ENCODE measurements at places on chromosomes 12 and 14.

GRCh38 chr12:1189163-1189562 is 198.1 kb downstream of the ERC1 start:
- DNase-seq = no peak

DNA sequence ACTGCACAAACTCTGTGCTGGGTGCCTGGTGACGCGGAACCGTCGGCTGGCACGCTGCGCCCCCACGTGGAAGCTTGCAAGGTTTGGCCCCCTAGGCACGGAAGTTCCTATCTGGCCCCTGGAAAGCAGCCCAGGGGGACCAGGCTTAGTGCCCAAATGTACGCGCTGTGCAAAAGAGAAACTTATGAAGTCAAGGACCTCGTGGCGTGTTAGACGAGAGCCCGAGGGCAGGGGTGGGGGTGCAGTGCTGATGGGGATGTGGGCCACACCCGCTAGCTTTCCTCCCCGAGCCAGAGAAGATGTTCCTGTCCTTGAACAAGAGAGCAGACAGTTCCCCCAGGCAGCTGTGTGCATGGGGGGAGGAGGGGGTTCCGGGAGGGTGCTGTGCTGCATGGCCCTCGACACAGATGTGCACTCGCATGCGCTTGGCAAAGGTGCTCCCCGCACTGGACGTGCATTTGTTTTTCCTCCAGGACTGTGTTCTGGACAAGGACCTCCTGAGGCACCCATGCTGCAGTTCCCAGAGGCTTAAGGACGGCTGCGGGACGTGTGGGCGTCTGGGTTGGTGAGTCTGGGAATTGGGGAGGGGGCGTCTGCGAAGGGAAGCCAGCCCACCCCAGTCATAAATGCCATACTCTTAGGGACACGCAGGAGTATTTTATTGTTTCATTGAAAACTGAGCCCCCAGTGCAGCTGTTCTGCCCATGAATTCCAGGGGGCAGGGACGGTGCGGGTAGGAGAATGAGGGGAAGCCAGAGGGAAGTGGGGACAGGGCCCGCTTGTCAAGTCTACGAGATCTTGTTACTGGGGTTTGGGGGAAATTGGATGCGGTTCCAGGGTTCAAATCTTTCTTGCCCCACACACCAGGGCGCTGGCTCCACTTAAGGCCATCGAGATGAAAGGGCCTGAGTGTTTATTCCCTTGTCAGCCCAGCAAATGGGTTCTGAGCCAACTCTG is 80.0 kb downstream of the NTF3 start:
- DNase-seq = peak; percentile 62

- peak; percentile 58 for DNase-seq
These were observed 127.0 kb downstream of the ERC1 start for GRCh38 chr12:1117970-1118563.

GRCh38 chr12:79267580-79267979 is 403.0 kb downstream of the SYT1 start:
- DNase-seq = no peak

GRCh38 chr14:61533513-61534255 is 161.6 kb upstream of the HIF1A start:
- no peak for DNase-seq

- DNase-seq = no peak
These were observed 120.5 kb upstream of the DDHD1 start for GRCh38 chr14:53273671-53274072.

- DNase-seq = no peak
These were observed 633 bp upstream of the RNU4-2 start for GRCh38 chr12:120292411-120292660.

Measured in left lobe of liver (tissue), 2 donors.